ENCODE measurements at places on chromosomes 13 and 19.

GRCh38 chr19:40005691-40006272, 8.9 kb downstream of the ZNF546 start:
- DNase-seq = no peak

GRCh38 chr13:75146436-75146835, 335.5 kb downstream of the TBC1D4 start:
- no peak for DNase-seq

DNA sequence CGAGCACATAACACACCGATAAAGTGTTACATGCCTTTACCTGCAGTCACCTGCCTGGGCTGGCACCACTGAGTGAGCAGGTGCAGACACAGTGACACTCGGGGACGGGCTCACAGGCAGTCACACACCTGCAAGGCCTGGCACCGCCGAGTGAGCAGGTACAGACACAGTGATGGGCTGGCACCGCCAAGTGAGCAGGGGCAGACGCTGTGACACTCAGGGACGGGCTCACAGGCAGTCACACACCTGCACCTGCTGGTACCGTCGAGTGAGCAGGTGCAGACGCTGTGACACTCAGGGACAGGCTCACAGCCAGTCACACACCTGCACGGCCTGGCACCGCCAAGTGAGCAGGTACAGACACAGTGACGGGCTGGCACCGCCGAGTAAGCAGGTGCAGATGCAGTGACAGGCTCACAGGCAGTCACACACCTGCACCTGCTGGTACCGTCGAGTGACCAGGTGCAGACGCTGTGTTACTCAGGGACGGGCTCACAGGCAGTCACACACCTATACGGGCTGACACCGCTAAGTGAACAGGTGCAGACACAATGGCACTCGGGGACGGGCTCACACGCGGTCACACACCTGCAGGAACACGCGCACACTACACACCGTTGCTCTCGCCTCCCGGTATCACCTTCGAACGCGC, 470 bp downstream of the ZNF835 start:
- DNase-seq = no peak

- DNase-seq = no peak
Observed at GRCh38 chr13:85148009-85148408, 651.2 kb downstream of the SLITRK6 start.

- no peak for DNase-seq
Observed at GRCh38 chr13:78241278-78241919, 322.8 kb upstream of the EDNRB start.

DNA sequence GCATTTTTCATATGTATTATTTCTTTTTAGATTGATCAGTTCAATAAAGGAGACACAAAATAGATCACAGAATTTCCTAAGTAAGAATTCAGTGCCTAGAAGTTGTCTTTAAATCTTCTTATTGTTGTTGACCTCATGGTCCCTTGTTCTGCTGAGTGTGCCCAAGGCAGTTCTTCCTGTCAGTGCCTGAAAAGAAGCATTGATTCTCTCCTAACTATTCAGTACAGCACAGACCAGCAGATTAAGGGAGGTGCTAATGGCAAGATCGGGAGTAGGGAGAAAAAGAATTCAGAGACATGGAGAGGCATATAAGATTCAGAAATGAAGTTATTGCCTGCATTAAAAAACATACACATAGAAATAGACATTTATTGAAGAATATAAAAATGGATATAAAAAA, 180.5 kb upstream of the PCDH9 start:
- DNase-seq = no peak

- DNase-seq = no peak
Observed at GRCh38 chr19:30256496-30256850, 115.7 kb upstream of the ZNF536 start.

Measured in hematopoietic multipotent progenitor cell treated with erythropoietin and hydrocortisone succinate and interleukin-3 and kit ligand, for 15 days (in vitro differentiated cells).